Left renal pelvis (tissue), 4 donors: ENCODE measurements at places on chromosomes 7 and 10.
A peak's percentile ranks its signal among the peaks of the same experiment; 100 is the strongest.

GRCh38 chr7:87398446-87398845, 53.0 kb downstream of the CROT start:
- no peak for DNase-seq

- DNase-seq = no peak
Measured at GRCh38 chr10:85194706-85195105, 866.3 kb downstream of the CCSER2 start.

DNA sequence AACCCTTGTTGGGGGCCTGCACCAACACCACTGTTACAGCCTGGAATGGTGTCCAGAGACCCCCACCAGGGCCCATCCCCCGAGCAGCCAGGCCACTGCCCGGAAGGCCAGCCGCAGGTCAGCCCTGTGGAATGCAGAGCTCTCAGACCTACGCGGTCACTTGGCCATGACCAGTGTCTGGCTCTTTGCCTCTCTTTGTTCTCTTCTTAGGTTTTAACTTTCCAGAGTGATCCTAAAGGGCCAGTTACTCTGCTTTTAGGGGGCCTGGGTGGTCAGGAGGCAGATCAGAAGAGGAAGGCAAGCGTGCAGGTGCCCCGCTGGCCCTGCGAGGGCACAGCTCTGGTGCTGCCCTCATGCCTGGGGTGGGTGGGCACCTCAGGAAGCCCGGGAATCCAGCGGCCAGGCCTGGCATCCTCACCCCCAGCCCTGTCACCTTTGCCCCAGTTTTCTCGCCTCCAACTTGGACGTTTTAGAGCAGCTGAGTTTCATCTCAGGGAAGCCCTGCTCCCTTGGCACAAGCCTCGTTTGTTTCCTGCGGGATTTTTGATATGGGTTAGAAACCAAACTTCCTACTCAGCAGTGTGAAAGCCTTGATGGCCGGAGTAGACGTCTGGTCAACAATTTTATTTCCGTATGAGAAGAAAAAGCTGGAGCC, 62.5 kb upstream of the CHST15 start:
- DNase-seq = no peak

- no peak for DNase-seq
Measured at GRCh38 chr7:71630516-71630915, 498.6 kb downstream of the GALNT17 start.

DNA sequence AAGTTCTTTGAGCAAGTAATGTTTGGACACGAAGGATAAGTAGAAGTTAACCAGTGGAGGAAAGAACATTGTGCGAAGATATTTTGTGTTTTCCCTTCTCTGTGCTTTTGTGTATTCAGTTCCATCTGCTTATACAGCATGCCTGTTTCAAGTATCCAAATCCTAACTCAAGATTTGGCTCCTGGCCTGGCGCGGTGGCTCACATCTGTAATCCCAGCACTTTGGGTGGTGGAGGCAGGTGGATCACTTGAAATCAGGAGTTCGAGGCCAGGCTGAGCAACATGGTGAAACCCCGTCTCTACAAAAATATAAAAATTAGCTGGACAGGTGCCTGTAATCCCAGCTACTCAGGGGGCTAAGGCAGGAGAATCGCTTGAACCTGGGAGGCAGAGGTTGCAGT, 40.8 kb upstream of the TPST1 start:
- no peak for DNase-seq

- no peak for DNase-seq
Measured at GRCh38 chr10:821322-821721, 110.2 kb downstream of the LARP4B start.

DNA sequence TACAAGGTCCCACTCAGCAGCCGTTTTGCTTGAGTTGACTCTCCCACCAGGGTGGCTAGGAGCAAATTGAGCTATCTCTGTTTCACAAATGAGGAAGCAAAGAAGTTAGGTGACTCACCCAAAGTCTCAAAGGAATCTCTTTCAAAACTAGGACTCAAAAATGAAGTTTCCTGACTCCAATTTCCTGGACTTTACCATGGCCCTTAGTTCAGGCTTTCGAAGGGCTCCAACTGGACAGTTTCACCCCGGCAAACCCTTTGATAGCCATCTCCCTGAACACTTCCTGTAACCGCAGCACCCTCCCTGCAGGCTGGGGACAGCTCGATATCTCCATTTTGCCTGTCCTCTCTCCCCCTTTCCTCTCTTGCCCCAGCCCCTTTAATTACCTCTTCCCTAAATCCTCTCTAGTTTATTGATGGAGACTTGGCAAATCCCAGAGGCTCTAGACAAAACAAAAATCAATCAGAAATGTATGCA, 4.7 kb upstream of the AFAP1L2 start:
- no peak for DNase-seq

GRCh38 chr7:93949423-93949822, 27.9 kb downstream of the GNG11 start:
- DNase-seq = no peak

- peak; percentile 43 for DNase-seq
Measured at GRCh38 chr10:121928528-121928884, 675 bp upstream of the ATE1 start.

GRCh38 chr7:142407939-142408570, 150.2 kb upstream of the PRSS58 start:
- DNase-seq = no peak
